CD4-positive, alpha-beta T cell treated with Interleukin-2 at 100 ng/mL for 4 hours (primary cell): ENCODE measurements at places on chromosomes 4 and X.

GRCh38 chrX:7372825-7373525 lies 225.0 kb upstream of the PUDP start:
- no peak for DNase-seq

DNA sequence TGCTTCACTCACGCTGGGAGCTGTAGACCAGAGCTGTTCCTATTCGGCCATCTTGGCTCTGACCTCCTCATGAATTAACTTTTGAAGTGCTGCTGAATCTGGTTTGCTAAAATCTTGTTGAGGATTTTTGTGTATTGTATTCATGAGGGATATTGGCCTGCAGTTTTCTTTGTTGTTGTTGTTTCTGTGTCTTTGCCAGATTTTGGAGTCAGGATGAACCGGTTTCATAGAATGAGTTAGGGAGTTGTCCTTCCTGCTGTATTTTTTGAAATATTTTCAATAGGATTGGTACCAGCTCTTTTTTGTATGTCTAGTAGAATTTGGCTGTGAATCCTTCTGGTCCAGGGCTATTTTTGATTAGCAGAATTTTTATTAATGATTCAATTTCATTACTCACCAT lies 138.1 kb downstream of the NPFFR2 start:
- no peak for DNase-seq

DNA sequence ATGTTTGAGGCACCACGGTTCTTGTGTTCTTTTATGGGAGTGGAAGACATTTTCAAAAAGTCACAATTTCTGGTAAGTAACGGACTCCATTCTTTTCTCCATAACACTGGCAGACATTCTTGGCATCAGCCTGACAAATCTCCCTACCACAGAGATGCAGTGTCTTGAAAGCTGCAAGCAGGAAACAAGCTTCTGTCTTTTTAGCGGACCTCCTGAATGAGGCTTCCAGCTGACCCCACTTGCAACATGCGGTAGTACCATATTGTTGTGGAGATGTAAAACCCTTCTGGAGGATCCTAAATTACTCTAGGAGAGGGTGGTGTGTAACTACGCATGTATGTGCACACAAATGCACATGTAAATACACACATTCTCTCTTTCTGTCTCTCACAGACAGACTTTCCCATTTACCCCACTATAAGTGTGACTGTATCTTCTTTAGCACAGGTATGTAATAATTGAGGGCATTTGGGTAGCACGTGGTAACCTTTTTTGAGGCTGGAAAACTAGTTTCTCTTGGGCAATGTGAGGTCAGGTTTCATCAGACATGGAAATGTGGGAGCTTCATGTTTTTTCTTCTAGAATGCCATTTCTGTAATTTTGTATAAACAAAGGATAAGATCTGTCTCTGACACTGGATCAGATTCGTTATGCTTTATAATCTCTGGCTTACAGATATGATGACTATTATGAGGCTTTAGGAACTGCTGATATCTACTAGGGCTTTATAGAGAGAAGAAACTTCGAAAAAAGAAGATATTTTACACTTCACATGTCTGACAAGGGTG lies 130.1 kb downstream of the MGST2 start:
- DNase-seq, result no peak

GRCh38 chr4:74583757-74584156 lies 138.8 kb downstream of the AREG start:
- no peak for DNase-seq

- DNase-seq, result no peak
These were observed 121.9 kb downstream of the PALLD start for GRCh38 chr4:168618577-168619265.

- DNase-seq, result no peak
These were observed 518.3 kb upstream of the ARX start for GRCh38 chrX:25534091-25534490.

DNA sequence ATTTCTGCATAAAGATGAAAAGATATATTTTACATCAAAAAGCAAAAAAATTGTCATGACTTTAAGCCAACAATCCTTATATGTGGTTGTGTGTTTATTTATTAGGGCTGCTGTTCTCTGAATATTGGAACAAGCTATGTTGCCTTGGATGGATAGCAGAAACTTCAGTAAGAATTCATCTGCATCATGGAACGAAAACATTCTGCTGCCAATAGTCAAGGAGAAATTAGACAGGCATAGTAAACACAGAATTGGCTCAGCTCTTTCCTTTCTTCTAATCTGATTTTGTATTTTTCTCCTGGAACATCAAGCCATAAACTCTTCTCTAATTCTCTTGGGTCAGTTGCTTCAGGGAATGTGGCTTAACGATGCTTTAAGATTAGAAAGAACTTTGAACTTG lies 1257.0 kb downstream of the NLGN4X start:
- no peak for DNase-seq

DNA sequence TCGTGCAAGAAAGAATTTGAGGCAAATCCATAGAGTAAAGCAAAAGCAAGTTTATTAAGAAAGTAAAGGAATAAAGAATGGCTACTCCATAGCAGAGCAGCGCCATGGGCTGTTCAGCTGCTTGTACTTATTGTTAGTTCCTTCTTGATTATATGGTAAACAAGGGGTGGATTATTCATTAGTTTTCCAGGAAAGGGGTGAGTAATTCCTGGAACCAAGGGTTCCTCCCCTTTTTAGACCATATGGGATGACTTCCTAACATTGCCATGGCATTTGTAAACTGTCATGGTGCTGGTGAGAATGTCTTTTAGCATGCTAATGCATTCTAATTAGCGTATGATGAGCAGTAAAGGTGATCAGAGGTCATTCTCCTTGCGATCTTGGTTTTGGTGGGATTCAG lies 23.5 kb upstream of the CEP135 start:
- no peak for DNase-seq

DNA sequence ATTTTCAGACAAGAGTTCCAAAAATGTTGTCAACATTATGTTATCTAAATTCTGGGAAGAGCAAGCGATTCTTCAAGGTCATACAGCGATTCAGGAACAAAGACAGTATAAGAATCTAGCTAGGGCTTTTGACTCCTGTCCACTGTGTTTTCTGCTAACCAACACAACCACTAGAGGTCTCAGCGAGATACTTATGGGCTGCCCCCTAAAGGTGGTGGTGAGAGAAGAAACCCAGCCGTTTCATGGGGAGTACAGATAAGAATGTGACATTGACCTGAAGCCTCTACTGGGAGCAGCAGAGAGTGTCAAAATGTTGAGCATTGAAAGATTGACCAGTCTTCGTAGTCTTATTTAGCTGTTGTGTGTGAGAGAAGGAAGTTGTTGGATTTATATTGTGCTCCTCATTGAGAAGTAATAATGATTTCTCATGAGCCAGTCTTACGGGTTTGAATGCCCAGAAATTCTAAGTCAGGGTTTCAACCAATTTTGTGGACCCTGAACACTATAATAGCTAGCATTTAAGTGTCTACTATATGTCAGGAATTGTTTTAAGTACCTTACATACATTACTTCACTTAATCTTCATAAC lies 168.3 kb downstream of the SPRY1 start:
- peak; percentile 63 for DNase-seq

GRCh38 chr4:175542786-175543185 lies 269.3 kb downstream of the GPM6A start:
- no peak for DNase-seq

- no peak for DNase-seq
These were observed 31.8 kb downstream of the PLAC8 start for GRCh38 chr4:83082777-83083176.

GRCh38 chr4:42985976-42986375 lies 93.5 kb downstream of the GRXCR1 start:
- DNase-seq, result no peak

GRCh38 chrX:22758807-22759481 lies 240.8 kb upstream of the DDX53 start:
- no peak for DNase-seq

DNA sequence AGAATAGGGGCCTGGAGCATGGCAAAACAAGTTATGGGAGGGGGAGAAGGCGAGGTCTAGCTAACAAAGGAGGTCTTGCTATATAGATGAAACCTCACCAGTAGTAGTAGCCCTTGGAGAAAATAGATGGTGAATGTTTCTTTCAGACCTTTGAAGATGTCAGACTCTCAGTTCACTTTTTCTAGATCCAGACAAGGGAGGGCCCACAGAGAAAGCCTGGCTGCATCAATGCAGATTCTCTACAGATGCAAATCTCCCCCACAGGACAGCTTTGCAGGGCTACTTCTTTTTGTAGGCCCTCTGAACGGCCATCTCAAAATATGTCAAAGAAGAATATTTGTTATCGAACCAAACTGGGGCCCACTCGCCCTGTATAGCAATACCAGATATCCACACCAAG lies 159.7 kb downstream of the ANK2 start:
- no peak for DNase-seq

DNA sequence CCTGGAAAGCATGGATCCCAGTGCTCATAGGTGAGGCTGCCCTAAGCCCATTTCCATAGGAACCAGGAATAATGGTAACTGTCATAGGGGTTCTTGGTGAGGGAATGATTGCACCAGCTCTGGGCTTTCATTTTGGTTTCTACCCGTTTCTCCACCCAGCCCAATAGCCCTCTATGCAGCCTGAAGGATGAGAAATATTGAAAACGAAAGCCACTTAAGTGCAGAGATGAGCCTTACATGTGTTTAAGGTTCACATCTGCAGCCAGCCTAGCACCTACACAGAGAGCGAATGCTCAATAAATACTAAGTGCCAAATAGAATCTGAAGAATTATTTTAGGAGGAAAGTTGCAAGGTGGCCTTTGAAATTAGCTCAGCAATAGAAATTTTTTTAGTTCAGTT lies 60.4 kb downstream of the MCF2 start:
- DNase-seq, result no peak

DNA sequence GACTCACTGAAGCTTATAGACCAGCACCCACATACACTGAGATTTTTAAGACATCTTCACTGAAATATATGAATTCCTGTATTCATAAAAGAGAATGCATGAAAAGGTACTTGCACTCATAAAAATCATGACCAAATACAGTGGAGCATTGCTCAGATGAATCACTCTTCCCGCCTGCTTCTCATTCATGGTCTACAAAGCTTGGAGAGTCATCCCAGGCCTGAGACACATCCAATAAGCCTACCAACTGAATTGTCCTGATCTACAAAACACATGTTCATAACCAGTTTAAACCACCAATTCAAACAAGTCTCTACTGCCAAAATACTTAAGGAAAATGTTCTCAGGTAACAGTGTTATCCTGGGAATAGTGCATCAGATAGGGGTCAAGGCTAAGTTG lies 38.1 kb downstream of the PROM1 start:
- no peak for DNase-seq

DNA sequence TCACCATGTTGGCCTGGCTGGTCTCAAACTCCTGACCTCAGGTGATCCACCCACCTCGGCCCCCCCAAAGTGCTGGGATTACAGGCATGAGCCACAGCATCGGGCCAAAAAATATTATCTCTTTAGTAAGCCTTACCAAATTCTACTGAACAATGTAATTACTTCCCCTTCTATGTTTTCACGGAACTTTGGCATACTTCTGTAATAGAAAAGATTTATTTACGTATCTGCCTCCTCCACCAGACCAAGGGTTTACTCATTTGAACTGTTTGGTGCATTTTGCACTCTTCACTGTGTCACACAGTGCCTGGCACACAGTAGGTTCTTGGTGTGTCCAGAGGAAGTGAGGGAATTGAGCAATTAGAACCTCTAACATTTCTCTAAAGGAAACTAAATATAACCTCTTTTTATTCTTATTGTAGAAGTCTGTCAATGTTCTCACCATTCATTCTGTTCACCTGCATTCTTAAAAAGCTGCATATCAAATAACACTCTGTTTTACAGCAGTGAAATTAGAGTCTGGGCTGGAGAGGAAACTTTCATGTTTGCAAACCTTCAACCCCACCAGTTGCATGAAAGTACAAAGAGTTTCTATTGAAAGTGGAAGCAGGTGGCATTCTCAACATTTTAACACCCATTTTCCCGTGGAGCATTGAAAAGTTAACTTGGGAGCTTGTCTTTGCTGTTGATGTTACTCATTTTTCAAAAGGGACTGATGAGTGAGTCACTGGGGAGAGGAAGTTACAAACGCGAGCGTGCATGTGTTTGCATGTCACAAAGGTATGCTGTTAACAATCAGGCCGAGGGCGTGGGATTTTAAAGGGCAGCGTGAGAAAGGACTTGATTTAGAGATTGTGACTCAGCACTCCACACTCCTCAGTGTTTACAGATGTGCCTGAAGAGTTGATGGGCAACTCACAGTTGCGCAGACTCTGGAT lies 314.1 kb downstream of the STK32B start:
- DNase-seq, result no peak
